ENCODE measurements at places on chromosomes 16 and 17.

DNA sequence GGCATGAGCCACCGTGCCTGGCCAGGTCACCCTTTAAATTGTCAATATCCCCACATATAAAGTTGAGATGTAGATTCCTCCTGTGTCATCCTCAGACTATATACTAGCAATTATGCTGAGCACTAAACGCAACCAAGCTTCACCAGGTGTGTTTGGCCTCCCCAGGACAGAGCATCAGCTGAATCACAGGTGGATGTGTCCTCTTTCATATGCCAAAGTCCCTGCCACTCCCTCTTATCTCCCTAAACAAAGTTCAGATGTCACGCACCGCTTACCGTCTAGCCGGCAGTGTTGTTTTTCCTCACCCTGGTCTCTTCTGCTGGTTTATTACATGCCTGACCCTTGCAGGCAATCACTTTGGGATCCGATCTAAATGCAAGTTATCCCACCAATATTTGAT is 43.8 kb upstream of the ARHGAP44 start:
- DNase-seq: no peak

DNA sequence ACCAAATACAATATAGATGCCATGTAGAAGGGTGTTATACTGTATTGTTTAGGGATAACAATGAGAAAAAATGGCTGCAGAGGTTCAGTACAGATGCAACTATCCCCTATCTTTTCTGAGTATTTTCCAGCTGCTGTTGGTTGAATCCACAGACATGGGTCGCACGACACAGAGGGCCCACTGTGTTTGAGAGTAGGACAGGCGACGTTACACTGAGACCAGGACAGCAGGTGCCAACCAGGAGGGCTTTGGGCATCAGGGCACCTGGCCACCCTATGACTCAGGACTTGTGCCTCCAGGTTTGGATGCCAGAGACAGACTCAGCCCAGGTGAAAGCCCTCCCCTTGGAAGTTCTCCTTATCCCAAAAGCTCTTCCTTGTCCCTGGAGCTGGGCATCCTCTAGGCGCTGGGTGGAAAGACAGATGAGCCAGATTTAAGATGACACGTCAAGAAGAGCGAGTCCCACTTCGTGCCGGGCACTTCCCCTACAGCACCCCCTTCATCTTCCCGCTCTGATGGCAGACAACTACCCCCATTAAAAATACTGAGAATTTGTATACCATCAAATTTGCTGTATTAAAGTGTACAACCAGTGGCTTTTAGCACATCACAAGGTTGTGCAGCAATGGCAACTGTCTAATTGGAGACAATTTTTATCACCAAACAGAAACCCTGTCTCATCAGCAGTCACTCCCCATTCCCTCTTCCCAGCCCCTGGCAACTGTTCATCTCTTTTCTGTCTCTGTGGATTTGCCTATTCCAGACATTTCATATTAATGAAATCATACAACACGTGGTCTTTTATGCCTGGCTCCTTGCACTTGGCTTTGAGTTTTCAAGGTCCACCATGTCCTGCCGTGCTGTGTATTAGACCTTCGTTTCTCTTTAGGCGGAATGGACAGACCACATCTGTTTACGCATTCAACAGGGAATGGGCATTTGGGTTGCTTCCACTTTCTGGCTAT is 30.6 kb downstream of the TNFRSF13B start:
- no peak for DNase-seq

DNA sequence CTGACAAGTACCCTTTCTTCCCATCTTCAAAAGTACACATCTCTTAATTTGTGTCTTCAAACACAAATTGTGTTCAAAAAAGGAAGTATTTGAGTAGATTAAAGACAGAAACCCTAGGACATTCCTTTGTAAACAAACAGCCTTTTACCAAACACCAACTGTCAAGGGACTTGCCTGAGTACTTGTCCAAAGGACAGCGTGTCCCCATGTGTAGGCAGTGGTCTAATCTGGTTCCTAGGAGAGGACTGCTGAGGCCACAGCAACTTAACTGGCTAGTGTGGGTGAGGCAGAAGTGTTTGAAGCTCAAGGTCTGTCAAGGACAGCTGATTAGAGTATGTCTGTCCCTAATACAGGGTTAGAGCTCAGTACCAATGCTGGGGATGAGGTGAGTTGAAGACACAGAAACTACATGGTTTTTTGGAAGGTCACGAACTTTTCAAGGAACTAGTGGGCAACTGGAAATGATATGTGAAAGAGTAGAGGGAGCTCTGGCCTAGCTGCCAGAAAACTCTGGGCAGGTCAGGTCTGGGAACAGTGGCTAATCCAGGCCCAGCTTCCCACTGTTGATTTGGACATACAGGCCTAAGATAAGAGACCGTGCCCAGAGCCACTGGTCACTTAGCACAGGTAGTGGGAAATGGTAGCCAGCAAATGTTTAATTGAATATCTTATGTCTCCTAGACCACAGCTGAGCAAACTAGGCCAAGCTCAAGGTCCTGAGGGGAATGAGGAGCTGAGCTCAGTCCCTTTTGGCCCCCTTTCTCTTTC is 10.1 kb downstream of the HMOX2 start:
- DNase-seq: no peak

GRCh38 chr16:3454631-3455147 is 11.2 kb downstream of the NAA60 start:
- DNase-seq: no peak

GRCh38 chr17:82836823-82837357 is 2.9 kb downstream of the ZNF750 start:
- DNase-seq: no peak

DNA sequence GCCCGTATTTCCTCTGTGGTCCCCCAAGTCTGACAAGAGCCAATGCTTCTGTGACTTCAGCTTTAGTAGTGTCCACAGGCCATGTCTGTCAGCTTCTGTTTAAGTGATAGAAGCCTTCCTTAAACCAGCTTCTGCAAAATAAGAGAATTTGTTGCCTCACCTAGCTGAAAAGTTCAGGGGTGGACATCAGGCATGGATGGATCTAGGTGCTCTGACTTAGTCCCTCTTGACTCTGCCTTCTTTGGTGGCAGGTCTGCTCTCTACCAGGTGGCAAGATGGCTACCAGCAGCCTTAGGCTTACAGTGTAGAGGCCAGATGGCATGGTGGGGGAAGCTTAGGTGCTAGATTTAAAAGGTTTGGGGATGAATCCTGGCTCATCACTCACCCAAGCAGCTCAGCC is 33.7 kb downstream of the KATNIP start:
- no peak for DNase-seq

DNA sequence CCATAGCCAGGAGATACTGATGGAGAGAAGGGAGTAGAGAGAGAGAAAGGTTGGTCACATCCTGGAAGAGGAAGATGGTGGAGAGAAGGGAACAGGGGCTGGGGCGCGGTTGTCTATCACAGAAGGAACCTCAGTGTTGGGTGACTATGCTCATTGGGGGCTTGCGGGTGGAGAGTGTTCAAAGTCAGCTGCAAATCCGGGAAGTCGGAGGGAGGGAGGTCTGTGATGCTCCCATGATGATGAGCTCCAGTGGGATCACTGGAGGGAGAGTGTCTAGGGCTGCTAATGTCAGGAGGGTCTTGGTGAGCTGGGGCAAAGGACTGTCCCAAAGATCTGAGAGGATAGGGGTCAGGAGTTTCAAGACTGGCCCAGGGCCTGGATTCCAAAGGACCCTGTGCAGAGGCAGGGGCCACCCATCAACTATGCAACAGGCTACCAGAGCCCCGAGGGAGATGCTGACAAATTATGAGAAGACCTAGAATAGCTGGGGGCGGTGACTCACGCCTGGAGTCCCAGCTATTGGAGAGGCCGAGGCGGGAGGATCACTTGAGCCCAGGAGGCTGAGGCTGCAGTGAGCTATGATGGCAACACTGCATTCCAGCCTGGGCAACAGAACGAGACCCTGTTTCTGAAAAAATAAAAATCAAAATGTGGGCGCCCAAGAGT is 2.6 kb downstream of the SPDYE4 start:
- DNase-seq: no peak

DNA sequence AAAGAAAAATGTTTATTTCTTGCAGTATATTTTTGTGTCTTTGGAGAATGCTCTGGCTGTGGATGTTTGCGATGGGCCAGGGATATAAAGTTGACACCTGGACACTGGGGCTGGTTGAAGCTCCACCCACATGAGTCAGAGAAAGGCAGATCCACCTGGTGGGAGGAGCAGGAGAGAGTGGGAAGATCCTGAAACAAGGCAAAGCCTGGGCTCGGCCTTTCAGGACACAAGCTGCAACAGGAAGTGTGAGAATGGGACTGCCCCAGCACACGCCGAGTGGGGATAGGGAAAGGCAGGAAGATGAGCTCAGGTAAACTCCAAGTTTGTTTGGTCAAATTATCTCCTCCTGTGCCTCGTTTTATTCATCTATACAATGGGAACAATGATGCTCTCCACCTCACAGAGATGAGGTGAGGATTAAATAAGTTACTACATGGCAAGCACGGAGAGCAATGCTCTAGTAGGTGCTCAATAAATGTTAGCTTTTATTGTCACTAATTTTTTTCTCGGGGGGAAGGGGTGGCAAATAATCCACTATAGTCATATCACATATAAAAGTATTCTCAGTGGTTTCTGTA is 21.4 kb upstream of the PITPNM3 start:
- DNase-seq: no peak

GRCh38 chr17:48565925-48566710 is 12.0 kb downstream of the HOXB4 start:
- no peak for DNase-seq

- DNase-seq: peak; percentile 47
Observed at GRCh38 chr17:39867084-39867879, 720 bp upstream of the ZPBP2 start.

DNA sequence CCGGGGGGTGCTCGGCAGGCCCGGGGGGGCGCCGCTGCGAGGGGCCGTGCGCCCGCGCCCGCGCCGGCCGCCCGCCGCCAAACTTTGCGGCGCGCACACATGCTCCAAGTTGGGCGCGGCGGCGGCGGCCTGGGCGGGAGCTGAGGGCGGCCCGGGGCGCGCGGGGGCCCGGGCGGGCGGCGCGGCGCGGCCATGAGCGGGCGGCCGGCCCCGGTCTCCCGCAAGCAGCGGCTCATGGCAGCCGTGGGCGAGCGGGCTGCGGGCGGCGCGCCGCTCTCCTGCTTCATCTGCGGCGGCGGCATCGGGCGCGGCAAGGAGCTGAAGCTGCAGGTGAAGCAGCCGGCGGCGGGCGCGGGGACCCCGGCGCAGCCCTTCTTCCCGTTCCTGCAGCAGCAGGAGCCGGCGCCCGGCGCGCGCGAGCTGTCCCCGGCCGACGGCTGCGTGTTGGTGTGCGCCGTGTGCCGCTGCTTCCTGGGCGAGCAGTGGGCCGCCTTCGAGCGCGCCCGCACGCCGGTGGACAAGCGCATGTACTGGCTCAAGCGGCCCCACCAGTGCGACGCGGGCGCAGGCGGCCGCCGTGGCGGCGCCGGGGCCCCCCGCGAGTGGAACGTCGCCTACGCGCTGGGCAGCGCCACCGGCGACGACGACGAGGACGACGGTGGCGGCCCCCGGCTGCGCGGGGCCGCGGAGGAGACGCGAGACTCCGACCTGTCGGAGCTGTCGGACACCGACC is 57.2 kb upstream of the CIBAR2 start:
- DNase-seq: no peak

- no peak for DNase-seq
Observed at GRCh38 chr17:56850591-56850990, 16.6 kb downstream of the DGKE start.

- DNase-seq: no peak
Observed at GRCh38 chr17:48840441-48840840, 9.6 kb downstream of the CALCOCO2 start.
